ENCODE measurements at places on chromosomes 7 and 10.

DNA sequence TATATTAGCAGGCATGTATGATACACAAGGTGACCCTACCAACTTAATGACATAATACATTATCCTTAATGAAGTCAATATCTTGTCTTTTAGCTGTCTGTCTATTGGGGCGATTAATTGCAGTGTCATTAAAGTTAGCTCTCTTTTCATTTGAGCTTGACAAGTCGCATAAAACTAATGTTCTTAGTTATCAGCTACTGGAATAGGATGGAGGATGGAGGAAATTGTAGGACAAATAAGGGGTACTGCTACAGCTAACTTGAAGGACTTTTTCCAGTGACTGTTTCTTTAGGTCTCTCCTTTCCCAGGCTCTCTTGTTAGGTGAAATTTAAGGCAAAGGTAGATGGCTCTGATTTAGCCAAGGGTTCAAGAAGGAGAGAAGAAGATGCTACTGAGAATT is 506.4 kb downstream of the LRMDA start:
- DNase-seq: no peak

DNA sequence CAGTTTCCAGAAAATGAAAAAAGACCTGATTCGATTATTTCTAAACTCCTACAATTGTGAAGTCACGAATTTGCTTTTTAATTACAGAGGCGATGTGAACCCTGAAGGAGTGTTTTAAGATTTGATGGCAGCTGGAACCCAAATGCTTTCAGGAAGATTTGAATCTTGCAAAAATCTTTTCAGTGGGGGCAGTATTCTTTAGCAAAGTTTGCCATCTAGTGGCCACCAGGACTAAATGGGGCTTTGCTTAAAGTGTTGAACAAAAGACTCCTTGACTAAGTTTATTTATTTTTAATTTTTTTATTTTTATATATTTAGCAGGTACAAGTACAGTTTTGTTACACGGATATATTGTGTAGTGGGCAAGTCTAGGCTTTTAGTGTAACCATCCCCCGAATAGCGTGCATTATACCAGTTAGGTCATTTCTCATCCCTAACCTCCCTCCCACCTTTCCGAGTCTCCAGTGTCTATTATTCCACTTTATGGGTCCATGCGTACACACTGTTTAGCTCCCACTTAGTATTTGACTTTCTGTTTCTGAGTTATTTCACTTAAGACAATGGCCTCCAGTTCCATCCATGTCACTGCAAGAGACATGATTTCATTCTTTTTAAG is 98.8 kb downstream of the CACNB2 start:
- no peak for DNase-seq

DNA sequence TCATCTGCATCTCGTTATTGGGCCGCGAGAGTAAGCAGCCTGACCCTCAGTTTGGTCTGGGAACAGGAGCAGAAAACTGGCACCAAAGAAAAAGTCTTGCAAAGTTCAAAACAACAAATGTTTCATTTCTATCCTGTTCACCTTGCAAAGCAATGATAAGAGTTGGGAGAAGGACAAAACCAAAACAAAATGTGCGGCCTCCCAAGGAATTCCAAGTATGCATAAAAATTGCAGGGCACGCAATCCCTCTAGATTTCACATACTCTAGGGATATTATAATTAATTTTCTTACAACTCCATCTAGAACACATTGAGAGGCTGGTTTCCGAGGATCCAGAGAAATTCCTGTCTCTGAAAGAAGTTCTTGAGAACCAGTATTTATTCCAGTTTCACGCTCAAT is 20.1 kb downstream of the CHUK start:
- no peak for DNase-seq

- no peak for DNase-seq
These were observed 15.2 kb upstream of the C10orf67 start for GRCh38 chr10:23359692-23360380.

Measured in CD4-positive, alpha-beta T cell treated with Interleukin-6 at 100 ng/mL for 8 hours (primary cell).